NCI-H82 (cell line): ENCODE measurements at places on chromosomes 2 and 18.
A peak's percentile ranks its signal among the peaks of the same experiment; 100 is the strongest.

GRCh38 chr2:50858156-50858555 is 173.8 kb downstream of the NRXN1 start:
- no peak for DNase-seq

- DNase-seq = no peak
Observed at GRCh38 chr2:161954103-161954502, 119.9 kb downstream of the DPP4 start.

DNA sequence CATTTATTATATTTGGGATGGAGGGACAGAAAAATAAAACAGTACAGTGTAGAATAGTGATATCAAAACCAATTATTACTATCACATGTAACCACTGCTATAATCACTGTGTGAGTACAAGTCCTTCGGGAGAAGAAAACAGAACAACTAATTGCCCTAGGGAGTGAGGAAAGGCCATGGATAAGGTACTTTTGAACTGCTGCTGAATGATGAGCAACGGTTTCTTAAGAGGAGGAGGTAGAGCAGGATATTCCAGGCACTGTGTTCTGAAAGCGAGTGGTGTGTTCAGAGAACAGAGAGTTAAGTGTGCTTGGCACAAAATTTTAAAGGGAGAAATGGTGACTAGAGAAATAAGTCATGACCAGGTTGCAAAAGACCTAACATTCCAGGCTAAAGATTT is 134.2 kb downstream of the CALCRL start:
- no peak for DNase-seq

GRCh38 chr2:43839776-43840564 is 1.2 kb downstream of the ABCG8 start:
- DNase-seq = no peak

DNA sequence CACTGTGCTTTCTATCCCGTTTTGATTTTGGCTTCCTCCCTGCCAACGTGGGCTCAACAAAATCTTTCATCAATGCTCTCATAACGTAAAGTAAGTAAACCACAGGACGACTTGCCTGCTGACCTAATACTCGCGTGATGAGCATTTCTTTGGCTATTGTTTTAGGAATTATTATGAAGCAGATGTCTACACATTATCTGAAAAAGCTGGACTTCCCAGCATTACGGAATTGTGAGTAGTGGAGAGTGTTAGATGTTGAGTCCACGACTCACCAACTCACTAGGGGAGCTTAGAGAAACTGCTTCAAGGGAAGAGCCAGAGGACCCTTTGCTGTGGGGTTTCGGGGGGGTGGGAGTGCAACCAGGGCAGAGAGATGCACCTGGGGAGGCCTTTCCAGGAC is 21.9 kb downstream of the HJURP start:
- DNase-seq = no peak

DNA sequence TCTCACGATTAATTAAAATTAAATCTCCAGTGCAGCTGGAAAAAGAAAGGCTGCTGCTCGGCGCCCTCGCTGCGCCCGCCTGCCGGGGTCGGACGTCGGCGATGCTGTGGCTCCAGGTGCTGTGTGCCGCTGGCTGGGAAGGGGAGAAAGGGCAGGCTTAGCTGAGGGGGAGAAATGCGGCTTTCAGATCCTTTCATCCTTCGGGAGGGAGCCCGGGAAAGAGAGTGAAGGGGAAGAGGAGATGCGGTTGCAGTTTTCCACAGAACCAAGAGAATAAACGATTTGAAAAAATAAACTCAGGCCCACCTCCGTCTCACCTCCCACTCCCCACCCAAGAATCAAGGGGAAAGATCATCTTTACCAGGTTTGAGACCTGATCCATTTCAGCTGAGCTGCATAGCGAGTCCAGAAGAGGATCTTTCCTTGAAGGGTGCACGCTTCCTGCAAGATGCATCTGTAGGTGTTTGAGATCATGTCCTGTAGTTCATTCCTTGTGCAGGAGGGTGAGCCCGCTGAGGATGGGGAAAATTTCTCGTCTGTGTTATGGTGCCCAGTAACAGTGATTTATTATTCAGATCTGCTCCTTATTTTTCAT is 495 bp downstream of the TMEM169 start:
- peak; percentile 59 for DNase-seq

DNA sequence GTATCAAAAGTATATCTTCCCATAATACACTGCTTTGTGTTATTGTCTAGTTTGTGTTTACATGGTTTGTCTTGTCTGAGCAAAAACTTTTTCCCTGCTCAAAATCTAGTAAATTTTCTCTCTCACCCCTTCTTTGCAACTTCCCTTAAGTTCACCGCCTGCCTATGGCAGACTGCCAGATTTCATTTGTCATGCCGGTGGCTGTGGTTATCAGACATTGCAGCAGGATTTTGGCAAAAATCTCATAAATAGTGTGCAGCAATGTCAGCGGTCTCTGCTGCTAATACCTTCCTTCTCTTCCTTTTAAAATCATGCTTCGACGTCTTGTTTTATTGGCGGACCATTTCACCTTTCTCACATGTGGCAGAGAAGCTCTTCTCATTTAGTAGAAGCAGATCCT is 45.6 kb upstream of the TMEM178A start:
- DNase-seq = no peak
